Sciatic nerve (tissue), 2 donors: ENCODE measurements at places on chromosomes 7 and 10.

DNA sequence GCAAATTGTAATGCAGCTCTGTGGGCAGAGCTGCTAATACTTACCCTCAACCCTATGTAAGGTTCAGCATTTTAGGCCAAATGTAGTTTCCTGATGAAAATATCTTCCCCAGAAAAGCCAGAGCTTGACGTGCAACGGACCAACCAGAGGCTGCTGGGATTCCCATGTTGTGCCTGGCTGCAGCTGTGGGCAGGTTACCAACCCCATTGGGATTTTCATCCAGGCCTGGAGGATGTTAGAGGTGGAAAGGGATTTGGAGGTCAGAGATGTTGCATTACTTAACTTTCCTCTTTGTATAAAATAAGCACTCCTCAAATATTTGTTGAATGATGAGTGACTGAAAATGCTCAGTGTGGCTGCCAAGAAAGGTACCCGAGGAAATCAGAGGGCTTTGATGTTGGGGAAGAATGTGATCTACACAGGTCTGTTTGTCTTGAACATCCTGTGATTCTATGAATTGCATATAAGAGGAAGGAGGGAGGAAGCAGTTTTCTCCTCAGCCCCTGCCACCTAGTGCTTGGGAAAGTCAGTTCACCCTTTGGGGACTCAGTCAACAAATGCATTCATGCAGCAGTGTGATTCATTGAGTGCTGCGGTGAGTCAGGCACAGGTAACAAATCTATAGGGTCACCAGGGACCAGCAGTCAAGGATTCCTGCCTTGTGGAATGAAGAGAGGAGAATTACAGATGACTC, 487.2 kb downstream of the RPS24 start:
- DNase-seq = no peak

DNA sequence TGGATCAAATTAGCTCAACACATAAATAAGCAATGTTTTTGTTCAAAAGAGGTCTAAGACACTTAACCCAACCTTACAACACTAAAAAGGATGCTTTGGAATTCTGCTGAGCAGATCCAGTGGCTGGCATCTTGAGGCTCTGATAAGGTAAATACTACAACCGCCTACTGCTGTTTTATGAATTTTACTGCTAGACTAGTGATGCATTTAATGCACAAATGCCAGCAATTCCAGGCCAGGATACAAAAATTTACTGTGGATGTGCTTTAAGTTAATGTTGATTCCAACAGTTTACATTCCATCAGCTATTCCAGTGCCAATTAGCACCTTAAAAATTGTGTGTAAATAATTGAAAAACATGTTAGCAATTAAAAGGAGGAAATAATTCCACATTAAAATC, 261.3 kb downstream of the PARD3 start:
- no peak for DNase-seq

DNA sequence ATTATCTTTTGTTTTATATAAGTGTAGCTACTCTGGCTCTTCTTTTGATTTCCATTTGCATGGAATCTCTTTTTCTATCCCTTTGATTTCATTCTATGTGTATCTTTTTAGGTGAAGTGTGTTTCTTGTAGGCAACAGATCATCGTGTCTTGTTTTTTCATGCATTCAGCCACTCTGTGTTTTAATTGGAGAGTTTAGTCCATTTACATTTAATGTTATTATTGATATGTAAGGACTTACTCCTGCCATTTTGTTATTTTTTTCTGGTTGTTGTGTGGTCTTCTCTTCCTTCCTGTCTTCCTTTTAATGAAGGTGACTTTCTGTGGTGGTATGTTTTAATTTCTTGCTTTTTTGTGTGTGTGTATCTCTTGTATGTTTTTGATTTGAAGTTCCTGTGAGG, 81.6 kb downstream of the BBS9 start:
- DNase-seq = no peak

DNA sequence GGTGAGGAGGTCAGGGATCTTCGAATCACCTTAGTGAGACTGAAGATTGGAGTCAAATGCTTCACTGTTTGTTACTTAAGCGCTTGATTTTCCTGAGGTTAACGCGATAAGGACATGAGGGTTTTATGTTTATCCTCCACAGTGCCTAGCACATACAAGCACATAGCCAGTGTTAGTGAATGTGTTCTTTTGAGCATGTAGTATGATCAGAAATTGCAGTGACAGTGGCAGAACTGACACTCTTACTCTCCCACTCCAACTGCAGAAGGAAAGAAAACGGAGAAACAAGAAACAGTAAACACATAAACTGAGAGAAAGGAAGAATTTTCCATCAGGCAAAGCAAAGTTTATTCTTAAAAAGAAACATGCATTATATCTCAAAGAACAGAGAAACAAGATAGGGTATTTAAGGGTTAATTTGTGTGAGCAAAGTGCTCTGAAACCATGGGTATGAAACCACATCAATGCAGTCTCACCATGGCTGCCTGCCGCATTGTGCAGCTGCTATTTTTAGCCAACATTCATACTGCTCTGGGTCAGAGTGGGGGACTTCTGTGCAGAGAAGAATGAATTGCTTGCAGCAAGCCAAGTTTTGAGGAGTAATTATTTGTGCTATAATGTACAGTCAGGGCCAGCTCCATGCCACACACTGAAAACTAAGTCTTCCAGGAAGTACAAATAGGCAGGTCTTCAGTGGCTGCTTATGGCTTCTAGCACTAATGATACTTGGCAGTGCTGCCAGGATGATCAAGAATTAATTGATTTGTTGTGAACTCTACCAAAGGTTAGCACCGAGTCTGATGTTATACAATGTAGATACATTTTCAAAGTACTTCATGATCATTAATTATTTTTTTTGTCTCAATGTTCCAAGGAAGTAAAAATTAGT, 152.0 kb downstream of the MACC1 start:
- no peak for DNase-seq

- DNase-seq = no peak
Measured at GRCh38 chr7:23622506-23622925, 25.3 kb downstream of the CCDC126 start.

DNA sequence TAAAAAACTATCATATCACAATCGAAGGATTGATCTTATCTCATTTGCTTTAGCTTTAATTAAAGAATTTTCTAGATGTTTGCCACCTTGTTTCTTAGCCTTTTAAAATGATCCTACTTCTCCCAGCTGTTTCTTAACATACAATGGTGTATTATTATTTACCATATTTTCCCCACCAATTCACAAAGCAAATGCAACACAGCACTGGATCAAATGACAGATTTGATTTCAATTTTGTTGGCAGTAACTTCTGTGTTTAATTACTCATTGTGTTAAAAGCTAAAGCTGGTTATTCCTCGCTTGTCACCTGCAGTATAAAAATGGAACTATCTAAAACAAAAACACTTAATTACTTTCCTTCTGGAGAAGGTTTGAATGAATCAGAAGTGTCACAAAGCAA, 19.6 kb downstream of the SVIL start:
- DNase-seq = no peak

GRCh38 chr7:150663802-150664494, 21.6 kb upstream of the GIMAP2 start:
- DNase-seq = no peak

GRCh38 chr10:71889388-71889987, 38.4 kb upstream of the PSAP start:
- no peak for DNase-seq

DNA sequence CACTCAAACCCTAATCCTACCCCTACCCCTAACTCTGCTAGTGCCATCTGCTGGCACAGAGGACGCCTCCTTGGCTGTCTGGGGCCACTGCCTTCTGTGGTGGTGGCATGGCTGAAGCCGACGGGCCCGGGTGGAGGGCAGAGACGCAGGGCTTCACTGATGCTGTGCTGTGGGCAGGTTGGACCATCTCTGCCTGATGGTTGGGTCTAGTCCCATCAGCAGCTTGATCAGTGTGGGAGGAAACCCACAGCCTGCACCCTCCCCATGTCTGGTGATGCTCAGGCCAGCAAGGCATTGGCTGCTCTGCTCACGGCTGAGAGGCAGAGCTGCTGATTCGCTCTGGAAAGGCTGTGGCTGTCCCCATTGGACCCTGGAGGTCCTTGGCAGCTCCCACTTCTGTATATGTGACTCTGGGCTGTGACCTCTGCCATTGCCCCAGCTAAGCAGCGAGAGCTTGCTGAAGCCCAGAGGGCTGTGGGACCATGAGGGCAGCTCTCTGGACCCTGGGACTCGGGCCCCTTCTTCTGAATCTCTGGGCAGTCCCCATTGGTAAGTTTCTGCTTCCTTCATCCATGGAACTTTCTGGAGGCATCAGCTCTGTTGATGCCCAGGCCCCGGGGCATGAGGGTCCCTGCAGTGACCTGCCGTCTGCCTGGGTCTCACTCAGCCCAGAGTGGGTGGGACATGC, at the start of gene SCART1:
Gene SCART1 (plus strand): TSS at position 430 of the 688 bp plus-strand sequence. CDS start 53 bp downstream, at position 483.
- no peak for DNase-seq

DNA sequence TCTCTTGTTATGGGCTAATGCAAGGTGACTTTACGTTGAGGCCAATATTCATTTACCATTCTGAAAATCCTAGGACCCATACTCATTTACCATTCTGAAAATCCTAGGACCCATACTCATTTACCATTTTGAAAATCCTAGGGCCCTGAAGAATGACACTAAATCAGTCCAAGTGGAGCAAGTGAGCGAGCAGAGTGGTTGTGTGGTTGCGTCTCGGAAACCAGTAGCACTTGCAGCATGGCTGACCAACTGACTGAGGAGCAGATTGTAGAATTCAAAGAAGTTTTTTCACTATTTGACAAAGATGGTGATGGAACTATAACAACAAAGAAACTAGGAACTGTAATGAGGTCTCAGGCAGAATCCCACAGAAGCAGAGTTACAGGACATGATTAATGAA, 6.9 kb downstream of the SAR1A start:
- no peak for DNase-seq

DNA sequence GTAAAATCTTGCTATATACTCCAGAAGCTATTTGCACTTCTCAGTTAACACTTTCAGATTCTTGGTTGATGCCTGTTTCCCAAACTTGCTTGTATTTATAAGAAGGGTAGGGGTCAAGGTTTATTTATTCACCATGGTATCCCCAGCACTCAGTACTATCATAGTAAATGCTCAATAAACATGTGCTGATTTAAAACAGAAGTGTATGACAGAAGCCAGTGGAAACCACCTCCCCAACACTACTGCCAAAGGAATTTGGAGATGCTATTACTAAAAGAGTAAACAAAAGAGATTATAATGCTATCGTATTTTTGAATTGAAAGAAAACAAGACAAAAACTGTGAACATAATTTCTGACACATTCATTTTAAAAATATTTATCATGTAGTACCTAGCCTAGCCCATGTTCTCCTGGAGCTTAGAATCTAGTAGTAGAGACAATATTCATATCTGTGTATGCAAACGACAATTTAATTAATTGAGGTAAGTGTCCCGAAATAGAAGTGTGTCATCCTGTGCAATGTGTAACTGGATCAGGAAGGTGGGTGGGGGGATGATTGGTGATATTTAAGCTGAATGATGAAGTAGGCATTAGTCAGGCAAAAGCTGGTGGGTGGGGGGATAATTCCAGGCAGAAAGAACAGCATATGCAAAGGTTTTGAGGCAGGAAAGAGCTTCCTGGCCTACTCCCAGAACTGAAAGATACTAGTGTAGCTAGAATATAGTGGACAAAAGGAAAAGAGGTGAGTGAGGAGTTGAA, 77.5 kb downstream of the HGF start:
- DNase-seq = no peak

- DNase-seq = no peak
Measured at GRCh38 chr7:151206914-151207313, 3.4 kb downstream of the H2BK1 start.

DNA sequence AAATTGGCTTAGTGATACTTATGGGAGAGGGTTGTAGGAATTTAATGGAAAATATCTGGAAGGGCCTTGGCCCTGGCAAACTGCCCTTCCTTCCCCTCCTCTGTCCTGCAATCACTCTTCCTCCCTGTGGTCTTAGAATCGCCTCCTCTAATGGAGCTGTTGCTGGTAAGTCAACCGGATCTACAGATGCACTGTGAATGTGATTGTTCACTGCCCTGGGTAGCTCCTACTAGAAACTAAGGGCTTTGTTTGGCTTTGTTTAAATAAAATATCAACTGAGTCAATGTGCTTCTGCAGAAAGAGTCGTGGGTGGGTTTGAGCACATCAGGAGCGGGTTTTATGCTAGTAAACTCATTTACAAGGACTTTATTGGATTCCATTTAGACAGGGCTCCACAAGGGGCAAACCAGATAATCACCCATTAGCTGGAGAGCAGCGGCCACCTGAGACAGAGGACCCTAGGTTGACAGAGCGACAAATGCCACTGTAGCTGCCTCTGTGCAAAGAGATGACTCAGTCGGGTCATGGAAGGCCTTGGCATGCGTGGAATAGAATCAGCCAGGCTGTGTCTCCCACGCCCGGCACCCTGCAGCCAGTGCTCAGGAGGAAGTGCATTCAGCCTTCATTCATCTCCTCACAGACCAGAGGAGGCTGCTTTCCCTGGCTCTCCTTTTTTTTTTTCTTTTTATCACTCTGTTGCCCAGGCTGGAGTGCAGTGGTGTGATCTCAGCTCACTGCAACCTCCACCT, 97.9 kb downstream of the GAD2 start:
- DNase-seq = no peak
